NCI-H524 treated with DMSO at 0.1 percent for 48 hours (cell line): ENCODE measurements at places on chromosomes 1 and 21.

GRCh38 chr1:166379447-166379846 is 212.6 kb upstream of the FAM78B start:
- DNase-seq = no peak

- no peak for DNase-seq
Measured at GRCh38 chr1:15423355-15424077, 13.8 kb downstream of the EFHD2 start.

DNA sequence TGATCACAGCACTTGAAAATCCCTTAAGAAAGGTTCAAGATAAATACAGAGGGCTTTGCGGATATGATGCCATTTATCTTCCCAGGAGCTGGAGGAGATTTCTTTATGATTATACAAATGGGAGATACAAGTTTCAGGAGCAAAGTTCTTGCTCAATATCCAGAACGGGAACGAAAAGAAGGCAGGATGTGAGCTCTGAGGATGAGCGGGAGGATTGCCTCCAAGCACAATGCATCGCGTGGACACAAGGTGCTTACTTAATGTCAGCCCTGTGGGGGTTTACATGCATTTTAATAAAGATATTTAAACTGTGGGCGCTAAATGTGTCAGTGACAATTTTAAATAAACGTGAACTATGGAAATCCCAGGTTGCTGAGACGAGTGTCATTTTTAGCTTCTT is 59.0 kb downstream of the SYT6 start:
- no peak for DNase-seq

DNA sequence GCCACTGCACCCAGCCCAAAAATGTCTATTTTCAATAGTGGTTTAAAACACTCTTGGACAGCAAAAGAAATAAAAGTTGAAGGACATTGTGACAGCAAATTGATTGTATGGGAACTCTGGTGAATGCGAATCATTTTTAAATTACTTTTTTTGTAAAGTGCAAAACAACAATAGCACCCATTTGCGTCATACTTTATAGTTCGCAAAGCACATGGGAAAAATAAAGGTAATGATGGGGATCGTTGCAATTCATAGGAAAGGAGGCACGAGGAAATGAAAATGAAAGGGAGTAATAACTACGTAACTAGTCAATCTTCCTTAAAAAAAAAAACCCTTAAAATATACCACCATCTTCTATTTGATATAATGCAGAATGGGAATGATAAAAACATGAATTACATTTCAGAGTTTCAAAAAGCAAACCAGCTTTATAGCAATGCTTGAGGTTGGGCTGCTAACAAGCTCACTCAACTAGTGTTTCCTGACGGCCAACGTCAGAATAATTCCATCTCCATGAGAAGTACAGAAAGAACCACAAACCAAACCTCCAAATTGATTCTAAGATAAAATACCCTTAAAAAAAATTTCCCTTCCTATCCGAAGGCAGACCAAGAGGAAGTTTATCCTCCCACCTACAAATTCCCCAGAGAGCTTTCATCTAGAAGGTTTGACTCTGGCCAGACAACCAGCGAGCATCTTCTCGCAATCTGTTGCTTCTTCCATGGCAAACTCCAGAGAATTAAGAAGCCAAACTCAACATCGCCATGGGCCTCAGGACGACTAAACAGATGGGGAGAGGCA is at the start of gene EDARADD:
EDARADD (plus strand) TSS at position 606 of the 801 bp plus-strand sequence; CDS start at position 765, 159 bp downstream.
- DNase-seq = no peak

DNA sequence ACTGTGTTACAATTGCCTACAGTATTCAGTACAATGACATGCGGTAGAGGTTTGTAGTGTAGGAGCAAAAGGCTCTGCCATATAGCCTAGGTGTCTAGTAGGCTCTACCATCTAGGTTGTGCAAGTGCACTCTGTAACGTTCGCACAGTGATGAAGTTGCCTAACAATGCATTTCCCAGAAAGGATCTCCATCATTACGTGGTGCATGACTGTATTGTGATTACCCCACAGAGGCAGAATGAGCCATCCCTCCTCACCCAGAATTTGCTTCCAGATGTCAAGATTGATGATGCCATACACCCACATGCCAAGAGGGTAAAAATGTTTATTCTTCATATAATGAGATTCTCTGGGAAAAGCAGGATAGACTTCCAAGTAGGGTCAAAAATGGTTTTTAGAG is 199.3 kb upstream of the CTTNBP2NL start:
- DNase-seq = no peak

- no peak for DNase-seq
Measured at GRCh38 chr1:54968551-54968950, 11.9 kb upstream of the TMEM61 start.

DNA sequence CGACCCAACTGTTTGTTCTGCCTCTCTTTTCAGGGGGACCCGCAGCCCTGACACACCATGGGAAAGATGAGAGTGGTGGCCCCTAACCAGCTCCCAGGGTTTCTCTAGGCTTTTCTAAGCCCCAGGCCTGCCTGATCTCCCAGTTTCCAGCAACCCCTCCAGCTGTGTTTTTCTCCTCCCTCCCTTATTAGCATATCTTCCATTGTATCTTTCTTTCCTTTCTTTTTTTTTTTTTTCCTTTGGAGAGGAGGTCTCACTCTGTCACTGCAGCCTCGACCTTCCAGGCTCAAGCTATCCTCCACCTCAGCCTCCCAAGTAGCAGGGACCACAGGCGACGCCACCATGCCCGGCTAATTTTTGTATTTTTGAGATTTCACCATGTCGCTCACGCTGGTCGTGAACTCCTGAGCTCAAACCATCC is 1.8 kb upstream of the CERS2 start:
- DNase-seq = no peak

DNA sequence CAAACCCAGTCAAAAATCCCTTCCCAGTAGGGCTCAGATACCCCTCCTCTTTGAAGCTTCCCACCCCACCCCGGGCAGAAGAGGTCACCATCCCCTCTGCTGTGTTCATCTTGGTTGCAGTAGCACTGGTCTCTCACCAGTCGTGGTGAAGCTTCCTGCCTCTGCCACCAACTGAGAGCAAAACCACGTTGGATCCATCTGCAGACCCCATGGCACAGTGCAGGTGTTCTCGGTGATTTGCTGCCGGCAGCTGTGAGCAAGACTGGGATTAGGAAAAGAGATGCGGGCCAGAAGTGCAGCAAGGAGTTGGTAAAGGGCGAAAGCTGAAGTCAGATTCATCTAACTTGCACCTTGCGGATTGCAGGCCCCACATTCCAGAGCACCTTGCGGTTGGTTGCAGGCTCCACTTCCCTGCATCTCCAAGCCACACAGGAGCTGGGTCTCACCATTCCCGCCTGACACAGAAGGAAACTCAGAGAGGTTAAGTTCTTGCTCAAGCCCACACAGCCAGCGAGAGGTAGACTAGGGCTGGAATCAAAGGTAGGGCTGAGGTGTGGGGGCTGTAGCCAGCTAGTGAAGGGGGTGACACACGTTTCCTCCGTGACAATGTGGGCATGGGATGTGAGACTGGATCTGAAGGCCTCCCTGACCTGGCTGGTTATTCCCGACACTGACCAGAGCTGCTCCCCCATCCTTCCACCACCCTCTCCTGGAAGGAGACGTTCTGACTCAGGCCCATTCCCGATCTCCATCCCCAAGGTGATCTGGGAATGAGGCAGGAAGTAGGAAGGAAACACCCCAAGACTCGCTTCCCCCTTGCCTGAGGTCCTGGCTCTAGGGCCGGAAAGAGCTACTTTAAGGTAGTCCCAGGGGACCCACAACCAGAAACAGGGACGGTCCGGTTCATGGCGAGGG is 3.3 kb upstream of the FAM110D start:
- no peak for DNase-seq

DNA sequence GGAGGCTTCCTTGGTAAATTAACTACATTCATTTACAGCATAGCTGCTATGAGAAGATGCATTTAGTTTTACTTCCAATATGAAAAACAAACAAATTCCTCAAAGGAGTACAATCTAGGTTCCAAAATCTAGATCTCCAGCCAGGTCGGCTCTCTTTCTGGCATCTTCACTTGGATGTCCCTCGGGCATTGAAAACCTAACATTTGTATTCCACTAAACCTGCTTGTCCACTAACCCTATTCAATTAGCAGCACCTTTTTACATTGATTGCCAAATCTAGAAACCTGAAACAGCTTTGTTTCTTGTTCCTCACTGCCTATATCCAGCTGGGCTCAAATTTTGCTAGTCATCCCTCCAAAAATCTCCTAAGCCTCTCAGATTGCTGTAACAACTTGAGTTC is 14.3 kb upstream of the CXADR start:
- DNase-seq = no peak
